Stimulated activated CD4-positive, alpha-beta T cell treated with anti-CD3 and anti-CD28 coated beads, Interleukin-15, amount 100 ng/mL, for 1 hour (primary cell): ENCODE measurements at places on chromosomes 12 and 14.

DNA sequence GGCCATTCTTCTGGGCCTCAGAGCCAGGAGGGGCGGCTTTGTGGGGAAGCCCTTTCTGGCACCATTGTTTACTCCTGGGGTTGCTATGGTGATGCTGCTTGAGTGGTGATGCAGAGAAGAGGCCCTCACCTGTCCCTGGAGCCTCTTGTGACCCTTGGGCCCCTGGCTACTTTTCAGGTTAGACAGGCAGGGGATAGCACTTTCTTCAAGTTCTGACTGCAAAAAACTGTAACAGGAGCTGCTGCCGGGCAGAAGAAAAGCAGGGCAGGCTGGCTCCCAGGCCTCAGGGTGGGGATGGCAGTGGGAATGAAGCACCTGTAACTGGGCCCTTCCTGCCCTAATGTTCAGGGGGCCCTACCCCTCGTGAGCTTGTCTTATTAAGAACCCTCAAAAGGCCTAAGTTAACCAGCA is at the start of gene TEX52:
Gene TEX52 (minus strand): TSS at position 19 of the 411 bp plus-strand sequence. CDS start 13 bp downstream, at position 6.
- DNase-seq, result no peak

GRCh38 chr12:46749322-46749721 is 76.5 kb downstream of the SLC38A4 start:
- DNase-seq, result no peak

DNA sequence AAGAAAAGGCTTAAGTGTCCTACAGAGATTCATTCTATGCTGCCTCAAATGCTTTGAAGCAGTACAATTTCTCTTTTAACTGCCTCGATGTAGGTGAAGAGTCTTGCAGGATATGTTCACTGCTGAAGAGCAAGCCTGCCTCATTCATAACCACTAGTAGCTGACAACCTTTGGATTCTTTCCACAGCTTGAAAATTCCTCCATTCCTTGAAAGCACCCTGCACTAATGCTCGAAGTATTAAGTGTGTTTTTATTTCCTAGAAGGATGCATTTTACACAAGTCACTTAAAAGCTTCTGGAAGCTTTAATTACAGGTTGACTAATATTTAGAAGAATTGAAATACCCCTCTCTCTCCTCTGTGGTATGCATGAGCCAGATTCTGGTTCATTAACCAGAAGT is 429.4 kb downstream of the DIO2 start:
- no peak for DNase-seq

GRCh38 chr12:37565112-37565511 is 751.5 kb upstream of the ALG10B start:
- no peak for DNase-seq

- no peak for DNase-seq
Observed at GRCh38 chr12:131962069-131962468, 12.3 kb downstream of the EP400 start.

DNA sequence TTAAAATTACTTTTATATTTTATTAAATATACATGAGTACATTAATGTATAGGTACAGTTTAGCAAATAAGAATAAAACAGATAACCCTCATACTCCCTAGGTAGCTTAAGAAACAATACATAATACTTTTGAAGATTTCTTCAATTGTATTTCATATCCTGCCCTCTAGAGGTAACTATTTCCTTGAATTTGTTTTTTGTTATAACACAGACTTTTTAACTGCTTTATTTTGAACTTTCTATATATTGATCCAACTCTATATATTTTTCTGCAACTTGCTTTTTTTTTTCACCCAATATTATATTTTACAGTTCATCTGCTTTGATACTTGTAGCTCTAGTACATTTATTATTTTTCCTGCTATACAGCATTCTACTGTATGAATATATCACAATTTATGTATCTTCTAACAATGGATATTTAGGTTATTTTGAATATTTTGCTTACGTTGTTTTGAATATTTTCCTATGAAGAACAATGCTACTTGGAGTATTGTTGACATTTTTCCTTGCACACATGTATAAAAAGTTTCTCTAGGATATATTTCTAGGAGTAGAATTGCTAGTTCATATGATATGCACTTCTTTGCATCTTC is 72.8 kb upstream of the ABCD2 start:
- DNase-seq, result no peak

GRCh38 chr12:94768398-94769046 is 118.2 kb upstream of the TMCC3 start:
- DNase-seq, result no peak

DNA sequence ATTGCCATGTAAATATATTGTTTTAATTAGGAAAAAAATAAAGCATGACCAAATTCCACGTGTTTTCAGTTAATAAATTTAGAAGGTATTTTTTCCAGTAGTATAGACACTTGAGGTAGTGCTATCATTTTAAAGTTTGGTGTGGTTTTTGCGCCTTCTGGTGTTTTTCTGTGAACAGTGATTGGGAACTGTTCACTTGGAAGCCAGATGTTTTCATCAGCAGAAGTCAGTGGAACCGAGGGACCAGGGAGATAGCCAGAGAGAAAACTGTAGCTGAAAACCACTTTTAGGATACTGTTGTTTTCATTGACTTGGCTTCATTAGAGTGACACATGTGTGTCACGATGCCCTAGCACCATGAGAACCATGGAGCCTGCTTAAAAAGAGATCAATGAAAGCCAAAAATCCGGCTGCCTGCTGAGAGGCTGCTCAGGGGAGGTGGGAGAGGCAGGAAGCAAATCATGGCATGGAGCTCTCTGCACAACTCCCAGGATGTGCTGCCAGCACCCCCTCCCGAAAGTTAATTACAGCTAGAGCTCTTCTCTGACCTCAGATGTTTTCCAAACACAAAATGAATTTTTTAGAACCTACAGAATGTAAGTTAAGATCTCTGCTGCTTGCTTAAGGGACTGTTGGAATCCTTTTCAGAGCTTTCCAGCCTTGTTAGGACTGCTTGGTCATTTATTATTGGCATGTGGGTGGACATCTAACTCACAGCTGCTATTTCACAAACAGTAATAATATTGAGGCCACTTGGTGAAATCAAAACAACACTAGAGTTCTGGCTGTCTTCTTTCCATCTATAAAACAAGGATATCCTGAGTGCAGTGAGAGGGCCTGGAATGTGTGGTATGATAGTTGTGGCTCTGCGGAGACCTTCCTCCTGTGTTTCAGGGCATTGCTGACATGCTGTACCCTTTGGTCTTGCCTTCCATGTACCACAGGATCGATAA is 192.3 kb downstream of the ANO4 start:
- DNase-seq, result no peak

DNA sequence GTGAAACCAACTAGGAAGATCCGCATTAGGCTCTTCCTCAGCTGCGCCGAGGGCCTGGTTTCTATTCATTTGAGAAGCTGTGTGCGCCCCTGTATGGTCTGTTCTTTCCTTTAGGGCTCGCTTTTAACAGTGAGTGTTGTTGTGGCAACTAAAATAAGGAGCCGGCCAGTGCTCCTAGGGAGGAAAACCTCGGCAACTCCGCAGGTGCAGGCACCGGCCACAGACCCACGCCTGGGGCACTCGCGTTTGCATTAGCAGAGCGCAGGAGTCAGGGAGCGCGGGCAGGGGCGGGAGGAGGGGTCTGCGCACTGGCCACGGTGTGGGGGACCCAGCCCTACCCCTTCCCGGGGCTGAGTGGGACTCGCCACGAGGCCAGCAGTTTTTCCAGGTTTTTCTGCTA is 50.5 kb downstream of the STX2 start:
- no peak for DNase-seq

DNA sequence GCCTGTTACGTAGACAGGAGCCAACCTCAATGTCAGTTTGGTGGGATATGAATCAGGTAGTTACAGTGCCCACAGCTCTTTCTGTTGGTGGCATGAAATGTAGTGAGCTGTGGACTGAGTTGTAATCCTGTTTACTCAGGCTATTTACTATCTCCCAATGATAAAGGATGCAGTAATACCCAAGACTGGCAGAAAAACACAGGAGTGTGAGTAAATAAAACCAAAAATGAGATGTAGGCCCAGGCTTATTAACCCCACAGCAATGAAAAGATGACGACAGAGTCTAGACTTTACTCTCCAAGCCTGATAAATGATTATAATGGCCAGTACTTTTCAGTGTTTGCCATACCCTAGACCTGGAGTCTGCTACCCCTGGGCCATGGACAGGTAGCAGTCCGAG is 22.8 kb upstream of the LRIG3 start:
- DNase-seq, result no peak

DNA sequence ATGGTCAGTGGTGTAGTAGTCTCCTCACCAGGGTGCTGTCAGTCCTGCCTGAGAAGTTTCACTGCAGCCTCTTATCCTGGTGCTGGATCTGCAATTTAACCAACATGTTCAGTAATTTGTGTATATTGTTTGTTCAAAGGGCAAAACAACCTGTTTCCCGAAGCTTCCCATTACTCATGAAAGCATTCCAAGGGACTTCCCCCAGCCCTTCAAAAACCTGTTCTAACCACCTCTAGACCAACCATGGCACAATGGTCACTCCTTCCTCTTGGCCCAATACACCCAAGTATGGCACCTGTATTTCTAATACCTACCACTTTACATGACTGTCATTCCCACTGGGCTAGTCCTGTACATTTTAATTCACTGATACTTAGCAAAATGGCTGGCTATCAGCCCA is 12.1 kb downstream of the CKAP4 start:
- no peak for DNase-seq

- DNase-seq, result no peak
Observed at GRCh38 chr14:97306133-97306759, 509.1 kb downstream of the VRK1 start.

- DNase-seq, result no peak
Observed at GRCh38 chr12:6367065-6367968, 8.0 kb downstream of the SCNN1A start.

DNA sequence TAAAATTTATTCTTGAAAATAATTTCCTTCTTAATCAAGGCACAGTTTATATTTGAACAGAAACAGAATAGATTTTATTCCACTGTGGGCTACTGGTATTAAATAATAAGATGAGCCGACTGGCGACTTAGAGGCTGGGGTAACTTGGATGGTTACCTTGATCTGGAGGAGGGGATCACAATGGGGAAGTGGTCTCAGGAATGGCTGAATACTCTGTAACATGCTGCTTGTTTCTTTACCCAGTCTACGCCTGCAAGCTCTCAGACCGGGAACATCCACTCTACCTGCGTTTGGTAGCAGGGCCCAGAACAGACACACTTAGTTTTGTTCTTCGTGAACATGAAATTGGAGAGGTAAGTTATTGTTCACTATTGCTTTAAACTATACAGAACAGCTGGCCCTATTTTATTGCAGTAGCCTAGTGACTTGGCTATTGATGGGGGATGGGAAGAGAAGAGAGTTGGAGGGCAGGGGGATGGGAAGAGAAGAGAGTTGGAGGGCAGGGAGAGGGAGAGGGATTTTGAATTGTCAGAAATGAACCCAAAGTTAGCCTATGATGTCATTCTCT is 67.9 kb downstream of the GNS start:
- no peak for DNase-seq

DNA sequence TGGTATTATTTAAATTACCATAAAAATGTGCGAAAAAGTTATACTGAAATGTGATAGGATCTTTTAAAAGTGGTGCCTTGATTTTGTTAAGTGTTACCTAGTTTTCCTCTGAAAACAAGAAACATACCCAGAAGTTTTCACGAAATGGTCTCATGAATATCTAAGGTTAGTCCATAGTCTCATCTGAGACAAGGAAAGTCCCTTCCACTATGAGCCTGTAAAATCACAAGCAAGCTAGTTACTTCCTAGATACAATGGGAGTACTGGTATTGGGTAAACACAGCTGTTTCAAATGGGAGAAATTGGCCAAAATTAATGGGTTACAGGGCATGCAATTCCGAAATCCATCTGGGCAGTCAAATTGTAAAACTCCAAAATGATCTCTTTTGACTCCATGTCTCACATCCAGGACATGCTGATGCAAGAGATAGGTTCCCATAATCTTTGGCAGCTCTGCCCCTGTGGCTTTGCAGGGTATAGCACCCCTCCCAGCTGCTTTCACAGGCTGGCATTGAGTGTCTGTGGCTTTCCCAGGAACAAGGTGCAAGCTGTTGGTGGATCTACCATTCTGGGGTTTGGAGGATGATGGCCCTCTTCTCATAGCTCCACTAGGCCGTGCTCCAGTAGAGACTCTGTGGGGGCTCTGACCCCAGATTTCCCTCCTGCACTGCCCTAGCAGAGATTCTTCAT is 271.4 kb downstream of the NAV3 start:
- DNase-seq, result no peak

GRCh38 chr14:21308479-21309237 is 28.8 kb downstream of the RPGRIP1 start:
- DNase-seq, result peak; percentile 49

GRCh38 chr12:110640275-110641025 is 26.5 kb downstream of the TCTN1 start:
- no peak for DNase-seq

DNA sequence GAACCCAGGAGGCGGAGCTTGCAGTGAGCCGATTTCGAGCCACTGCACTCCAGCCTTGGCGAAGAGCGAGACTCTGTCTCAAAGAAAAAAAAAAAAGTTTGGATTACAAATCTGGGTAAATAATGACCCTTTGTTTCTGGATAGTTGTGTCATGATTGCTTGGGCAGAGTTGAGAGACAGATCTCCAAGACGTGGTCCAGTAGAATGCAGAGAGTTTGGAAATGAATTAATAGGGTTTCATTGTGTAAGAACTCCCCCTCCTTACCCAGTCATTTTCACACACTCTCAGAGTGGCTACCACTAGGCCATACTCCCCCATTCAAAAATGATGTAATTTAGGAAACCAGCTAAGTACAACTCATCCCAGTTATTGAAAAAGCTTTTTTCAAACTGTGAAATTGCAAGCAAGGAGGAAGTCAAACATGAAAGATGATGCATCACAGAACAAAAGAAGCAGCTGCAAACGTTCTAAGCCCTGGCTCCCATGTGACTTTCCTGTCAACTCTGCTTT is 1331.9 kb downstream of the AACS start:
- no peak for DNase-seq

DNA sequence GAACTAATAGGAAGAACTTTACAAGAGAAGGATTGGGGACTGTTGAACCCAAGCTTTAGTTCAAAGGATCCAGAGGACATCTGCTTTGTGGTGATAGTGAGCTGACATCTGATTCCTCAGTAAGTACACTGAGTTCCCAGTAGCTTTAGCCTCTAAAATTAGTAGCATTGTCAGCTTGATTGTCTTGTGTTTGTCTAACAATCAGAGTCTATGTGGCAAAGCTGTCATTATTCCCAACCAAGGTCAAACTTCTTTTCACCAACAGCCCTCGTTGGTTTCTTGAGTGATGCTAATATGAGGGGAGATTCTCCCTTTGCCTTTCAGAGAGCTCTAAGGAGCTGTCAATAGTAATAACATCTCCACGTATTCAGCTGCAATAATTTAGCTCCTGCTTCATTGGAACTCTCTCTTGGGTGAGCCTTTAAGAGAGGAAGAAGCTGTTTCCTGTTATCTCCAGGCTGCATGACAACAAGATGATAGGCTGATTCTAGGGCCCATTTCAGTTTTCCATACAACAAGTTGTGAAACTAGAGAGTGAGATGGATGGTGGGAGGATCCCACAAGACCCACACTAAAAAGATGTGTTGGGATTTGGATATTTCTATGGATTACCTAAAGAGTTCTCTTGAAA is 46.7 kb downstream of the TGFB3 start:
- no peak for DNase-seq

GRCh38 chr14:73424453-73424852 is 33.9 kb downstream of the NUMB start:
- DNase-seq, result no peak
